ENCODE measurements at places on chromosomes 1 and 21. TPM values are rescaled to one million over a fixed set of nuclear protein-coding genes. Genes with fewer than 3 reads are reported as not detected.

GRCh38 chr1:226702318-226702956 is 36.6 kb downstream of the ITPKB start:
- peak overlapping the region; percentile 100 for H3K27ac ChIP-seq
- peaks cover 12% of the 10 kb centered on the region for H3K36me3 ChIP-seq

DNA sequence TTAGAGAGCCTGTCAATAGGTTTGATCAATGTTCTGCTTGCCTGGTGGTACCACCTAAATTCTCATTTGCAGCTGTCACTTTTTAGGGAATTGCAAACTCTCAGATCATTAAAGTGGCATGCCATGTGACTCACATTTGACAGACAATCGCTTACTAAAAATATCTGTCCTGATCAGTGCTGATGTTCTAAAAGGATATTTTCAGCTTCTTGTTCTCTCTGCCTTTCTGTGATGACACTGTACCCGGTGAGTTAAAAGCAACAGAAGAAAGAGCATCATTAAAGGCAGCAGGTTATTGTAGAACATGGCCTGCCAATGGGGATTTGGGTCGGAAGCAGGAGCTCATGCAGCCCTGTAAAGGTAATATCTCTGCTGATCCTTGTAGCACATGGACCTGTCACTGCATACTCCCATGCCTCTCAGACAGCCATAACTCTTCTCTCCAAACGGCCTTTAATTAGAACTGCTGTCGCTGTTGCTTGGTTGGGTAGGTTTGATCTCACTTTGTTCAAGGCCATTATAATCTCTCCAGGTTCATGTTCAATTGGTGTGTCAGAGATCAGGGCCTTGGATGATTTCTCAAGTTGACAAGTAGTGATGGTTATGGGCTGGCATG is 441.3 kb upstream of the DEPDC1 start:
- H3K27ac ChIP-seq = no peak overlapping the region
- H3K4me3 ChIP-seq = no peak overlapping the region
- H3K27me3 ChIP-seq = no peaks in the 10 kb centered on the region
- no peaks in the 10 kb centered on the region for H3K36me3 ChIP-seq

GRCh38 chr1:73327180-73327793 is 870.7 kb downstream of the LRRIQ3 start:
- H3K4me3 ChIP-seq = no peak overlapping the region
- H3K36me3 ChIP-seq = no peaks in the 10 kb centered on the region
- no peak for DNase-seq

Gene RSPO1
- 6.1 TPM for total RNA-seq

Gene FABP3
- 7.6 TPM for total RNA-seq

Gene OR2T35
- not detected for total RNA-seq

Gene KCNN3
- 1.7 TPM for total RNA-seq

GRCh38 chr1:85502625-85503083 is 37.7 kb upstream of the DDAH1 start:
- H3K4me1 ChIP-seq = no peaks in the 10 kb centered on the region
- DNase-seq = no peak
- no peaks in the 10 kb centered on the region for H3K36me3 ChIP-seq
- H3K4me3 ChIP-seq = no peak overlapping the region

- H3K27me3 ChIP-seq = no peaks in the 10 kb centered on the region
- H3K27ac ChIP-seq = no peak overlapping the region
- H3K4me3 ChIP-seq = no peak overlapping the region
- H3K4me1 ChIP-seq = no peaks in the 10 kb centered on the region
- H3K36me3 ChIP-seq = no peaks in the 10 kb centered on the region
- no peak for DNase-seq
These were observed 736.4 kb downstream of the MATN1 start for GRCh38 chr1:29986986-29987385.

Gene MIGA1
- 3.8 TPM for total RNA-seq

Data from esophagus squamous epithelium (tissue), 5 donors.